ENCODE measurements at places on chromosomes 13 and 19. TPM values are rescaled to one million over a fixed set of nuclear protein-coding genes. Genes with fewer than 3 reads are reported as not detected.

Gene FFAR2
- total RNA-seq: not detected

Gene LENG9
- 5.3 TPM for total RNA-seq

DNA sequence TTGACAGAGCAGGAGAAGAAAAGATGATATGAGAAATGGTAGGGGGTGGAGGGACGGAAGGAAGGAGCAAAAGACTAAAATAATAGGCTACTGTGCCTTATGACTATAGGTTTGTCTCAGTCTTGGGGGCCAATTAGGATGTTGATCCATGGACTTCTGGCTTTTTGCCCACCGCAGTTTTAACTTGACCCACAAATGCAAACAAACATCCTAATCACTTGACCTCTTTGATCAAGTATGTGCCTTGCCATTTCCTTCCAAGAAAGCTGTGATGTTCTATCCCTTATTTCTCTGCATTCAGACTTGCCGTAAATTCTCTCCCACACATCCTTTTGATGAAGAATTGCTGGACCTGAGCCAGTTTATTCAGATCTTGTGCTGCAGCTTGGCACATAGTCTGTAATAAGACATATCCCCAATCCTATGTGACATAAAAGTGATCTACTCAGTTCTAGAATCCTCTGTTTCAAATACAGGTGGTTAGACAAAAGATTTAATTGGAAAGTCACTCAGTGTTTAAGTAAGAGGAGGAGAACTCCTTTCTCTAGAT lies 62.8 kb downstream of the TPT1 start:
- H3K4me3 ChIP-seq: no peak overlapping the region
- no peaks in the 10 kb centered on the region for H3K4me1 ChIP-seq
- no peak for DNase-seq
- H3K36me3 ChIP-seq: peaks cover 20% of the 10 kb centered on the region
- no peaks in the 10 kb centered on the region for H3K27me3 ChIP-seq

Gene ADAMTSL5
- total RNA-seq: 3.7 TPM

DNA sequence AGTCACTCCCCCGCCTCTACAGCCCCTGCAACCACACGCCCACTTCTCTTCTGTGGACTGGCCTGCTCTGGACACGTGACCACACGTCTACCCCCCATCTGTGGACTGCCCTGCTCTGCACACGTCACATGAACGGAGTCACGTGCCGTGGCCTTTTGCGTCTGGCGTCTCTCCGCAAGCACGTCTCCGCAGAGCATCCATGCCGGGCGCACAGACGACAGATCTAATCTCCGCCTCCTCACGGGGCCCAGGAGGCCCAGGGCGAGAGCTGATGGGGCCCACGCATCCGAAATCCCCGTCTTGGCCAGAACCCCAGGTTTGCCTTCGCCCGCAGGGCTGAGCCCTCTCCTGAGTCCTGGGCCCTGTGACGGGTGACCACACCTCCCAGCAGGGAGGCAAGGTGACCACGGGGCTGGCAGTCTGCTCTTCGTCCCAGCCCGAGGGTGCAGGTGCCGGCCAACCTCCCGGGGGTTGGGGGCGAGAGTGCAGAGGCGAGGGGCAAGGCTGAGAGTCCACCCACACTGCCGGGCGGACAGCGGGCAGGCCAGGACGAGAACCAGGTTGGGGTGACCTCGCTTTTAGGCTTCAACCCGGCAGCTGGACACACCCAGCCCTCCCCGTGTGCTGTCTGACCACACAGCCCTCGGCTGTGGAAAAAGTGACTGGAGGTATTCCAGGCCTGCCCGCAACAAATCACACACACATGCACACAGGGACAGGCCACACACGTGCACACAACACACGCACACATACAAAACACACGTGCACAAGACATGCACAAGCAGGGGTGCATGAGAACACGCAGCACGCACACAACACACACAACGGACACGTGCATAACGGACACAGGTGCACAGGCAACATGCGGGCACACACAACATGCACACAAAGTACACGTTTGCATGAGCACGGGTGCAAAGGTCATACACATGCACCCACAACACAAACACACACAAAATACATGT lies 3.9 kb downstream of the SBNO2 start:
- peak overlapping the region; percentile 42 for H3K27ac ChIP-seq
- H3K36me3 ChIP-seq: peaks cover 10% of the 10 kb centered on the region
- no peaks in the 10 kb centered on the region for H3K27me3 ChIP-seq
- no peak for DNase-seq
- H3K4me3 ChIP-seq: no peak overlapping the region

Gene NDUFA11
- 224 TPM for total RNA-seq

DNA sequence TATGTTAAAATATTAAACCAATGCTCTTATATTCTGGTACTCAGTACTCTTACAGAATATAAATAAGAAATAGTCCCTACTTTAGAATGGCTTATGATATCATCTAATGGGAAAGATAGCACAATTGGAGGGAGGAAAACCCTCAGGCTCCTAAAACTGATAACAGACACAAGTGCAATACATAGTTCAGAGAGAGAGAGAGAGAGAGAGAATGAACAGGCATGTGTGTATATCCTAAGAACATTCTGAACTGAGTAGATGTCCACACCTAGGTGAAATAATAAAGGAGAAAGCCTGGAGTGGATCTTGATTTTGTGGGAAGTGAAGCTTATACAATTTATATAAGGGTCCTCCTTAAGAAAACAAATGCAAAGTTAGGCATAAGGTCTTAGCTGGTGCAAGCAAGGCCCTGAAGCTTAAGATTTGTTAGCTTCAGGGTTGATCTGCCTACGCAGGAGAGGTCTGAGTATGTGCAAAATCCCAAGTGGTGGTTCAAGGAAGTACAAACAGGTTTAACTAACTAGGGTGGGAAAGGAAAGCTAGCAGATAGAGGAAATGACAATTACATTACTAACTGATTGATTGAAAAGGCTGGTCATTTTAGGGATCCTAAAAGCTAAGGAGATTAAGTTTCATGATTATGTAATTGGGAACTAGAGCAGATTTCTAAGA lies 53.3 kb downstream of the SOX21 start:
- H3K4me3 ChIP-seq: no peak overlapping the region
- no peak overlapping the region for H3K27ac ChIP-seq
- H3K36me3 ChIP-seq: no peaks in the 10 kb centered on the region

DNA sequence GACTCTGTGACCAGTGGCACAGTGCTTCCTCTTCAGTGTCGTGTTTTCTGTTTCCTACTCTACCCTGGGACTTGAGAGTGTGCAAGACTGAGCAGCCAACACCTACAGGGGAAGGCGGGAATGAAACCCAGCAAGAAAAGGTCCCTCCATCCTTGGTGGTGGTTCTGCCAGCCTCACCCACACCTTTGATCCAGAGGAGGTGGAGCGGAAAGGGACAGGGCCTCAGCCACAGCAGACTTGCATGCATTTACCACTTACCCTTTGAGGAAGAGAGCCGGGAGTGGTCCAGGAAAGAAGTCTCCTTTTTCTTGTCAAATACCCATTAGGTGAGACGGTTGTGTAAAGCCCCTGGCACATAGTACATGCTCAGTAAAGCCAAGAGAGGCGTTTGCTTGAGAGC lies 164.8 kb upstream of the ZNF536 start:
- H3K4me1 ChIP-seq: no peaks in the 10 kb centered on the region
- no peaks in the 10 kb centered on the region for H3K36me3 ChIP-seq
- H3K27me3 ChIP-seq: peaks cover 2% of the 10 kb centered on the region
- H3K27ac ChIP-seq: no peak overlapping the region
- no peak for DNase-seq

- H3K27me3 ChIP-seq: no peaks in the 10 kb centered on the region
- peaks cover 11% of the 10 kb centered on the region for H3K4me1 ChIP-seq
- no peak overlapping the region for H3K4me3 ChIP-seq
These were observed 9.7 kb upstream of the ARHGAP45 start for GRCh38 chr19:1057176-1057855.

GRCh38 chr19:51131780-51132680 lies 7.3 kb downstream of the SIGLEC9 start:
- H3K4me1 ChIP-seq: peaks cover 53% of the 10 kb centered on the region
- no peaks in the 10 kb centered on the region for H3K27me3 ChIP-seq
- H3K36me3 ChIP-seq: peaks cover 2% of the 10 kb centered on the region
- no peak overlapping the region for H3K4me3 ChIP-seq

Gene AP1M2
- total RNA-seq: not detected

Gene IZUMO2
- not detected for total RNA-seq

Measured in activated CD4-positive, alpha-beta memory T cell treated with anti-CD3 and anti-CD28 coated beads for 36 hours (primary cell).